ENCODE measurements at places on chromosomes 11 and 22. TPM values are rescaled to one million over a fixed set of nuclear protein-coding genes. Genes with fewer than 3 reads are reported as not detected.

DNA sequence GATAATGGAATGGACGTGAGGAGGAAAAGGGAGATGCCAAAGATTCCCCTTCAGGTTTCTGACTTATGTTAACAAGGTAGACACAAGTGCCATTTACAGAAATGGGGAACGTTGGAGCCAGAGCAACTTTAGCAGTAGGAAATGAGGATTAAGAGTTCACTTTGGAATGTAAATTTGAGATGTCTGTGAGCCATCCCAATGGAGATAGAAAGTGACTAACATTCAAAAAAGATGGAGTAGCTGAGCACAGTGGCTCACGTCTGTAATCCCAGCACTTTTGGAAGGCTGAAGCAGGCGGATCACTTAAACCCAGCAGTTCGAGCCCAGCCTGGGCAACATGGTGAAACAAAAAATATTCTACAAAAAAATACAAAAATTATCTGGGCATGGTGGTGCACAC is 19.9 kb downstream of the MRTFA start:
- no peak for DNase-seq

DNA sequence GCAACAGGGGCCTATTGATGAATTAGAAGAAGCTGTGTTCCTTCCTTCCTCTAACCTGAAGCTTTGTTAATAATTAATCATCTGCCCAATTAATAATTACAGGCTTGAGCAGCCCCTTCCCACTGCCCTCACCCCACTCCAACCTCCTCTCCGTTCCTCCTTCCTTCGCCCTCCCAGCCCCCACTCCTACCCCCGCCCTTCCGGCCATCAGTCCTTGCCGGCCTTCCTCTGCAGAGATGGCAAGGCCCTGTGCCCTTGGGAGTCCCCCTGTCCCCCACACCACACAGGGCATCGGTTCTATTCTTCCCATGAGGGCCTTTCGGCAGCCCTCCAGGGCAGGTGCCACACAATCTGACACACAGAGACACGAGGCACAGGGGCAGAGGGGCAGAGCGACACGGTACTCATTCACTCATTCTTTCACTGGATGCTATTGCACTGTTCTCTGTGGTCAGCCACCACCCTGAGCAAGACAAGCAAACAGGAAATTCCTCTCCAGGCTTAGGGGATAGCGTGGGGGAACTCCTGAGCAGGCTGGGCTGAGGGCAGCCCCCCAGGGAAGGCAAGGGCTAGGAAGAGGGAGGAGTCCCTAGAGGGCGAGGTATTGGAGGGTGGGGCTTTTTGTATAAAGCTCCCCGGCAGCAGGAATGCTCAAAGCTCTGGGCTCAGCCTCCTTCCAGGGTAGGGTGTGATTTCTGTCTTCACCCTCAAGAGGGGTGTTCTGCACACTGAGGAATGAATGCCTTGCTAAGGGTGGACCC is 14.7 kb downstream of the MGAT3 start:
- no peak for DNase-seq

DNA sequence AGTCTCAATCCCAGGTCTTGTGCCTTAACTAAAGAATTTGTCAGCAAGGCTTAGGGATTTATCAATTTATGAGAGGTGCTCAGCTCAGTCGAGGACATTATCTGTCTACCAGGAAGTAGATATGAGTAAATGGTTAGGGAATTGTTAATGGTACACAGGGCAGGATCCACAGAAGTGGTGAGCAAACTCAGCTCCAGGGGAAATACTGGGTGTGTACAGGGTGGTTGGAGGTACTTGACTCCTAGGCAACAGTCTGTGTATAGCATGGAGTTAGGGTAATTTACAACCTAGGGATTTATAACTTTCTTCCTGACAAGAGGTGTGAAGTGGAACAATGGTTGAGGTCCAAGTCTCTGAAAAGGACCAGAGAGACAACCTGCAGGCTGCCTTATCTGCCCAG is 123.4 kb upstream of the OR9Q1 start:
- no peak for DNase-seq

DNA sequence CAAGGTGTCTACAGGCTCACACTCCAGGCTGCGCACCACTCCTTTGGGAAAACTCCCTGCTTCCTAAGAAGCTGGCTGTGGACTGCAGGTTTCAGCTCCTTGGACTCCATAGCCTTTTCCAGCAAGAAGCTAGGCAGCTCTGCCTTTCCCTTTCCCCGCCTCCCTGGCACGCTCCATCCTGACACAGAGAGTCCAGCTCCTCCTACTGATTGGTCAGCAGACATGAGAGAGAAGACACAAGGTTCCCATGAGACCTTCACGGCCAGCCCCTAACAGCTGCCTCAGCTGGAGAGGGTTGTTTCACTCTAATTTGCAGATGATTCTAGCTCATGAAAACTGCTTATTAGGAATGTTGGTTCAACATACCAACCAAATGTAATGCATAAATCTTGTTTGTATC is 27.6 kb downstream of the TENM4 start:
- DNase-seq = no peak

GRCh38 chr11:27075192-27075591 is 34.6 kb downstream of the BBOX1 start:
- DNase-seq = no peak

DNA sequence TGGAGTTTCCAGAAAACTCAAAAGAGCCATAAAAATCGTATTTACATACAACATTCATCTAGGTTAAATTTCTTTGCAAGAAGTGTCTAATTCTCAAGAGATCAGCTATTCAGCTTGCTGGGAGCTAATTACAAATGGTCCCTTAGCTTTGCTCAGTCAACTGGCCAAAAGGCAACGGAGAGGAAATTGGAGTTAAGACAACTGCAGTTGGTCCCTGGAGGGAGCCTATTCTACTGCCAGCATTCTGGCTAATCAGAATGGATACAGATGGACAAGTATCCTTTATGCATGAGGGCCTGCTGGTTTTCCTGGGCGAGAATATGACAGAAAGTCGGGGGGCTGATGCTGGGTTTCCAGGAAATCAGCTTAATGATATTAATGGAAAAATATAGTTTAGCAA is 45.5 kb downstream of the KCNJ1 start:
- no peak for DNase-seq

GRCh38 chr11:61830237-61831105 is 2.4 kb downstream of the FADS2 start:
- DNase-seq = no peak

DNA sequence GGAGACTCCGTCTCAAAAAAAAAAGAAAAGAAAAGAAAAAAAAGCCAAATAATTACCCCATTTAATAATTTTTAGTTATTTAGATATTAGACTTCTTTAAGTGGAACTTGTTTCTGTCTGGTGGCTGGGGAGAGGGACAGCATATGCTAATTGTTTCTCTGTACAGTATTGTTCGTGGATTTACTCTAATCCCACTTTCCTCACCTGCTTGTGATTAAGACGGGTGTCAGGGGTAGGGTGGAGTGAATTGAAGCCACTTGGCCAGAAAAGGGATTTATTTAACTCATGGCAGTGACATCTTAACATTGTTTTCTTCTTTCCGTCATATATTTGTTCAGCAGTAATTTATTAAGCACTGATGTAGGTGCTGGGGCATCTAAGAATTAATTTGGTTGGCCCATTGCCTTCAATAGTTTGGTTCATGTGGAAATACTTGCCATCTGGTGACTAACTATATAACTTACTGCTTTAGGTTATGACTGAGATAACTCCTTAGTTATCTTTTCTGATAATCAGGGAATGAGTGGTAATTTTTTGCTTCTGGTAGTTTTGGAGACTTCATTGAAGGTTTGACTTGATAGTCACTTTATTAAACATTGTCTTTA is 4.6 kb downstream of the TNRC6B start:
- no peak for DNase-seq

DNA sequence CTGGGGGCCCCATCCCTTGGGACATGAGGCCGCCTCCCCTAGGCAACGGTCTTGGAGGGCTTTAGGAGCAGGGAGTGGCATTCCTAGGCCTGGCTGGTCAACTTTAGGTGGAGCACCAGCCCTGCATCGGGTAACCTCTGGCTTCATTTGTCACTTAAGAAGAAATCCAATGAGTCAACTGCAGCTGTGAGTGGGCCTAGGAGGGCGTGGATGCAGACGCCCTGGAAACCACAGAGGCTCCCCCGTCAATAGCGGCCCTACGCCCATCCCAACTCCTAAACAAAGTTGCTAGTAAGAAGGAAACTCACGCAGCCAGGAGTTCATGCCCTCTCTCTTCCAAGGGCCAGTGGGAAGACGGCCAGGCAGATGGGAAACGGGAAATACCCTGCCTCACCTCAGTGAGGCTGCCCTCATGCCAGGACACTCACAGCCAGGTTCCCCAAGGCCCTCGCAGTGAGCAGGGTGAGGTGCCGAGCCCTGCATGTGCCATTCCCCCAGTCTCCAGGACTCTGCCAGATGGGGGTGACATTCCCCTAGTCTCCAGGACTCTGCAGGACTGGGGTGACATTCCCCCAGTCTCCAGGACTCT is 20.8 kb downstream of the BID start:
- DNase-seq = no peak

GRCh38 chr11:131899950-131900580 is 529.6 kb downstream of the NTM start:
- DNase-seq = no peak

- no peak for DNase-seq
Observed at GRCh38 chr22:50675553-50676179, 3.0 kb downstream of the SHANK3 start.

- no peak for DNase-seq
Observed at GRCh38 chr11:68880851-68881250, 22.8 kb downstream of the MRPL21 start.

- DNase-seq = peak; percentile 47
Observed at GRCh38 chr22:45683248-45683647, 11.6 kb downstream of the ATXN10 start.

DNA sequence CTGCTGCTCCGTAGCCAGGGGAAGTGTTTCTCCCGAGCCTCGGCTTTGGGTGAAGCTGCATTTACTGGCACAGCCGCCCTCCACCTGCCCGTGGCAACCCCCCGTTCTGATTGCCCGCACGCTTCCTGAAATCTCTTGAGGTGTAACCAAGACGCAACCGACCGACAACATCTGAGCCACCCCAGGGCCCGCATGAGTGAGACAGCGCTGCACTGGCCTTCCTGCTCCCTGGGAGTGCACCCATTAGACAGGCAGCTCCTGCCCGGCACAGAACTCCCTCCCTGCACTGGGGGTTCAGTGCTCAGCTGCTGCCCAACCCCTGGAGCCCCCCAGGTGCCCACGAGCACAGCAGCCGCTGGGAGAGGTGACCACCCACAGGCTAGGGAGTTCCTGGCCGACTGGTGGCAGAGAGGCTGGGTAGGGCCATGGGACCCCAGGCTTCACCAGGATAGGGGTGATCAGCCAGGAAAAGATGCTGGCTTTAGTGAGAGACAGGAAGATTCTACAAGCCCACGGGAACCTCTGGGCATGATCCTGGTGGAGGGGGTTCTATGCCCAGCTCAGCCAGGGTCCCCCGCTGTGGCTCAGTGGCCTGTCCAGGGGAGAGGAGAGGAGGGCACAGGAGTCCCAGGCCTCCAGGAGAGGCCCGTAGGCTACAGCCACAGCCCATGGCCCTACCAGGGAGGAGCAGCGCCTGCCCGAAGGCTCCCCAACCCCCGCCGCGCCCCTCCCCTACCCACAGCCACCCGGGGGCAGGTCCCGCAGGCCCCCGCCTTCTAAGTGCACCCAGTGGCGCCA is 14.6 kb downstream of the PLXNB2 start:
- DNase-seq = peak; percentile 64

LIF gene
- not detected for polyA plus RNA-seq

APOA1 gene
- not detected for polyA plus RNA-seq

GGTLC2 gene
- polyA plus RNA-seq = not detected

OR6A2 gene
- polyA plus RNA-seq = not detected

DBX1 gene
- polyA plus RNA-seq = not detected

P2RY2 gene
- not detected for polyA plus RNA-seq

SLC22A12 gene
- not detected for polyA plus RNA-seq

ART1 gene
- polyA plus RNA-seq = not detected

MS4A6A gene
- polyA plus RNA-seq = 3.9 TPM

KCNJ5 gene
- not detected for polyA plus RNA-seq

DNAJB7 gene
- polyA plus RNA-seq = 0.16 TPM

SCGB2A2 gene
- not detected for polyA plus RNA-seq

CNIH2 gene
- not detected for polyA plus RNA-seq

CTSW gene
- 3.7 TPM for polyA plus RNA-seq

KCNA4 gene
- polyA plus RNA-seq = not detected

Measured in naive B cell (primary cell).